ENCODE measurements at places on chromosomes 5 and 9. TPM values are rescaled to one million over a fixed set of nuclear protein-coding genes. Genes with fewer than 3 reads are reported as not detected.
A peak's percentile ranks its signal among the peaks of the same experiment; 100 is the strongest.

GRCh38 chr9:108469654-108470053 is 386.1 kb downstream of the ACTL7B start:
- DNase-seq = no peak

- peak; percentile 49 for DNase-seq
Measured at GRCh38 chr9:8845376-8845775, 1045.8 kb upstream of the DMAC1 start.

DNA sequence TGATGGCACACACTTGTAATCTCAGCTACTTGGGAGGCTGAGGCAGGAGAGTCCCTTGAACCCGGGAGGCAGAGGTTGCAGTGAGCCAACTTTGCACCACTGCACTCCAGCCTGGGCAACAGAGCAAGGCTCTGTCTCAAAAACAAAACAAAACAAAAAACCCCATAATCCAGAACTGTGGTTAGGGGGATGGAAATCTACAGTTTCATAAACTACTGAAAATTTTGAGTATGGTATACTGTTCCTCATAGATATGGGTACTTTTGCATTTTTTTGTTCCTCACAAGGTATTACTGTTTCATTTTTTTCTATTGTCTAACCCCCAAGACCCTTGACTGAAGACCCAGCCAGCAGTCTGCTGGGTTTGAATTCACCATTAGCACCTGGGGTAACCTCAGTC is 52.2 kb upstream of the MAP3K1 start:
- DNase-seq = no peak

- DNase-seq = no peak
Measured at GRCh38 chr9:135279834-135280393, 192.4 kb downstream of the OLFM1 start.

PCDHA9 gene
- polyA plus RNA-seq = not detected

SUSD3 gene
- polyA plus RNA-seq = 0.16 TPM

KCTD16 gene
- polyA plus RNA-seq = 0.07 TPM

QRFP gene
- 0.05 TPM for polyA plus RNA-seq

All from right cardiac atrium (tissue), 5 donors.